ENCODE measurements at places on chromosomes 13 and 19.
A peak's percentile ranks its signal among the peaks of the same experiment; 100 is the strongest.

DNA sequence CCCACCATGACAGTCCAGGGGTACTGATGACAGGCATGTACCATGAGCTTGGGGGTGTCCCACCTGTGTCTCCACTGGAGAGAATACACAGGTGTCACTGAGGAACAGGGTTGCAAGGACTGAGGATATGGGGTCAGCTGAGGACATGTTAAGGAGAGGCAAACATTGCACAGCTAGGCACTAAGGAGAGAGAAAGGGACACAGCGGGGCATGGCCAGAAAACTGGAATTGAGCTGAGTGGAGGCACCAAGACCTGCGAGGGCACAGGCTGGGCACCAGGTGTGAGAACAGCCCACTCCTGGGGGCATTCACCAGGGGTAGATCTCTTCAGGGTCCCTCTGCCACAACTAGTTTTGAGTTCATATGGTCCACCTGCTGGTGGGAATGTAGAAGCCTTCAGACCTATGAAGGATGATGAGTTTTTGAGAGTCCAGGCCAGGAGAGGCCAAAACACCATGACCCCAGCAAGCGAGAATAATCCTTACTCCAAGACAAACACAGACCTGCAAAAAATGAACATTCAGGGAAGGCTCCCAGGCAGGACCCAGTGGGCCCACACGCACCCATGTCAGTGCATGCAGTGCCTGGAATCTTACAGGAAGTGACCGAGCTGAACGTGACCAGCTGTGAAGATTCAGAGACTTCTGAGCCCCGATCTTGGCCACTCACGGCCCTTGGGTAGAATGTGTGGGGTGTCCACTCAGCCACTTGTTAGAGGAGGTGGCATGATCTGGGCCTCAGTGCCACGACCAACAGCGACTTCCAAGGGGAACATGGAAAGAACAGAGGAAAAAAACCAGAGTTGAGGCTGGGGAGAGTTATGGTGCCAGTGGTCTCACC is 1.4 kb upstream of the ZNF584 start:
- no peak for ATAC-seq

GRCh38 chr13:59638404-59638803 is 525.3 kb downstream of the DIAPH3 start:
- ATAC-seq, result no peak

- ATAC-seq, result no peak
Observed at GRCh38 chr13:19658831-19659230, 25.4 kb downstream of the MPHOSPH8 start.

DNA sequence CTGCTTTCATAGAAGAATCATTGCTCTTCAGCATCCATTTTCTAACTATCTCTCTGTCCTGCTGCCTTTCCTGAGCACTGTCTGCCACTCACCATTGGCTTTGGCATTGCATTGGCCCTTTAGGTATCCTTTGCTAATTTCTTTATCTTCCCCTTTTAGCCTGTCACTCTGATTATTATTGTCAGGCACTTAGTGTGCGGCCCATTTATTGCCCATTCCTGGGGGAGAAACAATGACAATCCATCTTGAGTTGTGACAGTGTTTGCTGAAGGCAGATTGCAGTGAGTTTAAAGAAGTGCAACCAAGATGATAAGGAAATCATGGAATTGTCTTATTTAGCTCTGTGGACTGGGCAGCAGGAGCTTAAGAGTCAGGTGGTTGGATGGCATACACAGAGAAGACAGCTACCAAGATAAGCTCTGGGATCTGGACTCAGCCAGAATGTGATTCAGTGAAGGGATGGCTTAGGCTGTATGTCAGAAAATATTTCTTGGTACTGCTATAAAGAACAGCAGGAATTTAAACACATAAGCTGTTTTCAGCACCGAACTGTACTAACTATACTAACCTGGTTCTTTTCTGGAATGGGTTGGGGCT is 25.3 kb downstream of the B3GLCT start:
- no peak for ATAC-seq

DNA sequence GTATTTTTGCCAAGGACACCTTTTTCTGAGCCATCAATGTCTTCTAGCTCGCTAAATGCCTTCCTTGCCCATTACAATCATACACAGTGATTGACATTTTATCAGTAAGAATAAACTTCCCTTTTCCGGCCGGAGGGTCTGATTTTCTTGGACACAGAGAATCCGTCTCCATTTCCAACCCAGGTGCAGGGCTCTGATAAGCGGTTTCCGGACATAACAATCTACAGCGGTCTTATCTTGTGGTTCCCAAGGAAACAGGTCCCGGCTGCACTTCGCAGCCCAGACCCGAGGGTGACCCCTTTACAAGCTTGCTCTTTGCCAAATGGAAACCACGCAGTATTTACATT is 5.1 kb upstream of the ZNF77 start:
- ATAC-seq, result peak; percentile 1

DNA sequence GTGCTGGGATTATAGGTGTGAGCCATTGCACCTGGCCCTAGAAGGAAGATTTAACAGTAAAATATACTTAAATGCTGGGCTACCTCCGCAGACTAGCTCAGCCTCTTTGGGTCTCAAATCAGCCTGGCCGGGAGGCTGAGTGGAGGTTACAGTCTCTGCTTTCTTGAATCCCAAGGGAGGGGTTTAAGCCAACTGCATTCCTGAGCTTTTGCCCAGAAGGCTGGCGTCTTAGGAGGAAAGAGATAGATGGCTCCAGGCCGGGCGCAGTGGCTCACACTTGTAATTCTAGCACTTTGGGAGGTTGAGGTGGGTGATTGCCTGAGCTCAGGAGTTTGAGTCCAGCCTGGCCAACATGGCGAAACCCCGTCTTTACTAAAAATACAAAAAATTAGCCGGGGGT is 623 bp upstream of the C5AR1 start:
- no peak for ATAC-seq

DNA sequence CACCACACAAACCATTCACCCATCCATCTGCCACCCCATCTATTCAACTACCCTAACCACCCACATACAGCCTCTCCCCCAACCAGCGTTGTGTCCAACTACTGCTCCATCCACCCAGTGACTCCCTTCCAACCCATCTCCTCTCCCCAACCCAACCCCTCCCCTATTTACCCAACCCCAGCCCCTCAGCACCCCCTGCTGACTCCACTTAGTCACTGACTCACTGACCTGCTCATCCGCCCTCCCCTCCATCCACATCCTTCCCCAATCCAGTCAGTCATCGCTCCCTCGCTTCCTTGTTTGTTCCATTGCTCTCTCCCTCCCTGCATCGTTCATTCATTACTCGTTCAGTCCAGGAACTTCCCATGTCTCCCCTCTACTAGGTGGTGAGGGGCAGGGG is 39.2 kb downstream of the KCNC3 start:
- ATAC-seq, result no peak

Data from gastroesophageal sphincter (tissue), 4 donors.